Suppressor macrophage treated with lipopolysaccharide for 1 hour (primary cell): ENCODE measurements at places on chromosomes 5 and 9.
A peak's percentile ranks its signal among the peaks of the same experiment; 100 is the strongest.

- DNase-seq = no peak
These were observed 854 bp upstream of the ARL15 start for GRCh38 chr5:54311176-54311677.

GRCh38 chr9:120571443-120572257 is 8.3 kb downstream of the CDK5RAP2 start:
- DNase-seq = no peak

DNA sequence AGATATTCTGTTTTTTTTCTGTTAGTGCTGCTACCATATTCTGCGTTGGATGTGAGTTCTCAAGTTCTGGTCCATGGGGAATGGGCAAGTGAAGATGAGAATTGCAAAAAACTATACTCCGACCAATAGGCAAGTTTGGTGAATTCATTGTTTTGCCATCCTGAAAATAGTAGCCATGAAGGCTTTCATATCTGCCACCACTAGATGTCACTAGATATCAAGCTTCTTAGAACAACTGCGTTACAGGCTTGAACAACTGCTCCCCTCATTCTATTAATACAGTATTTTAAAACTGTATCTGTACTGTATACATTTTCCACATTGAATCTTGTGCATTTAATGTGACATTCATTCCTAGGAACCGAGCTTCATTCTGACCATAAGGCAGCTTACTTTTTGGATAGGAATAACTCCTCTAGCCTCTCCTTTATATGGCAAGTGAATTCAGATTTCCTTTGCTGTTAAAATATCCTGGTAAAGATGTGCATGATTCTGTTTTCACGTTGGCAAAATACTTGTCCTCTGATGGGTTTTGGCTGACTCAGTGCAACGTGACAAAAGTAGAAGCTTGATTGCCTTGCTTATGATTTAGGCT is 163.6 kb downstream of the SREK1 start:
- peak; percentile 79 for DNase-seq

DNA sequence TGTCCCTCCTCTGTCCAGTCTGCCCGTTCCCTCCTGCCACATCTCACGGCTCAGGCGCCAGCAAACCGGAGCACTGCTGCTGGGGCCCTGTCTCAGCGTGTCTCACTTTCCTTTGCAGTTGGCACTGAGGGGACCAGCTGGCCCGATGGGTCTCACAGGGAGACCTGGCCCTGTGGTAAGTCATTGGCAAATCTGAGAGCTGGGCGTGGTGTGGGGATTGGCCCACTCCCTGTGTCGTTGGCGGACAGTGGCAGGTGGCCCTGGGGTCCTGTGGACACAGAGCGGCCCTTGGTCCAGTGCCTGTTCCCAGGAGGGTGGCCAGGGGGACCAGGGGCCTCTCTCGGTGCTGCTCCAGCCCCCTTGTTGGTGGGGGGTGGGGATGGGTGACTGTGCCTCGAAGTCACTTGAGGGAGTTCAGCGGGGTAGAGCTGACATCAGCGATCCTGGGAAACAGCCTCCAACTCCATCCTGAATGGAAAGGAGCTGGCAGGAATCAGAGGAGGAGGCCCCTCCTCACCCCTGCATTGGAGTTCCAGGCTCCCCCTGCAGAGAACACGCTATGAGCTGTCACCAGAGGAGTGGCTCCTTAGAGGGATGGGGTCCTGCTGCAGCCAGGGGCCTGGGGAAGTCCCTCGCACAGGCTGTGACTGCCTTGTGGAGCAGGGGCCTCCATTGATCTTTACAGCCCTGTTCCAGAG is 111.0 kb downstream of the COL5A1 start:
- no peak for DNase-seq

- DNase-seq = peak; percentile 76
These were observed 50.3 kb upstream of the SPTLC1 start for GRCh38 chr9:92165484-92165883.

DNA sequence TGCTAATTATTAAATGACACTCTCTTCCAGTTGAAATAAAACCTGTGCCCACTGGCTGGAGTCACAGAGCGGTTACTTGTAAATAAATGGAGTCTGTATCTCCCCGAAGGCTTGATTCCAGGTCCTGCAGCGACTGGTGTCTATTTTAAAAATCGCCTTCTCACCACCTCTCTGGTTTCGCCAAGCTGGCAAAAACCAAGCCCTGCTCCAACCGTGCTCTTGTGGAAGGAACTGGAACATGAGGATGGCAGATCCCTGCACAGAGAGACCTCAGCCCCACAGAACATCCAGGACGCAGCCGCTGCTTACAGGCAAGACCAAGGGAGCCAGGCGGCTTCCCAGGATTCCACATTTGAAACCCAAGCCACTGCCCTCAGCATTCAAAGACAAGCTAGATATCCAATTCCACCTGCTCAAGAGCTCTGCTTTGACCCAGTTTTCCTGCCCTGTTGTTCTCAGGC is 15.0 kb downstream of the SEMA4D start:
- no peak for DNase-seq

- no peak for DNase-seq
These were observed 112.1 kb downstream of the SEMA6A start for GRCh38 chr5:116462500-116462899.

GRCh38 chr5:173453167-173453566 is 125.0 kb upstream of the STC2 start:
- no peak for DNase-seq
